SW480 (cell line): ENCODE measurements at places on chromosomes 5 and 9.

- no peak for DNase-seq
Observed at GRCh38 chr5:7808998-7809397, 41.9 kb downstream of the CFAP90 start.

DNA sequence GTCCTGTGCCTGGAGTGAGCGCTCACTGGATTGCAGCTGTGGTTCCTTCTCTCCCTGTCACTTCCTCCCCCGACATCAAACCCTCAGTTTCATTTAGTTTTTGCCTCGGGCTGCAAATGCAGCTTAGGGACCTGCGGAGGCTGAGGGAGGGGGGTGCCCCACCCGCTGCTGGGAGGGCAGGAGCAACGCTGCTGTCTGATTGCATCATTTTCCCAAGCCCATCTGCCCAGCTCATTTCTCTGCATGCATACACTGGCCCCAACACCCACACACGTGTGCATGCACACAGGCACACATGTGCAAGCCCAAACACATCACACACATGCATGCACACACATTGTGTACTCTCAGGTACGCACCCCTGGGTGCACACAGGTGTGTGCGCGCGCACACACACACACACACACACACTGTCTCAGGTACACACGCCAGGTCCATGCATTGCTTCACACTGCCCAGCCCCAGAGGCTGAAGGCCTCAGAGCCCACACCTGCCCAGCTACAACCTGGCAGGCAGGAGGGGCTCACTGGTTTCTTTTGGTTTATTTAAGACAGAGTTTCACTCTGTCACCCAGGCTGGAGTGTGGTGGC, 3.4 kb downstream of the ASS1 start:
- peak; percentile 66 for DNase-seq

- DNase-seq: no peak
Observed at GRCh38 chr5:81788329-81788728, 37.4 kb upstream of the SSBP2 start.

GRCh38 chr9:108720191-108720642, 135.6 kb downstream of the ACTL7B start:
- no peak for DNase-seq

GRCh38 chr5:38734353-38734752, 111.5 kb upstream of the OSMR start:
- DNase-seq: no peak

GRCh38 chr5:144467792-144468191, 297.1 kb downstream of the KCTD16 start:
- DNase-seq: peak; percentile 59

- no peak for DNase-seq
Observed at GRCh38 chr9:98962181-98962560, 18.5 kb downstream of the COL15A1 start.

DNA sequence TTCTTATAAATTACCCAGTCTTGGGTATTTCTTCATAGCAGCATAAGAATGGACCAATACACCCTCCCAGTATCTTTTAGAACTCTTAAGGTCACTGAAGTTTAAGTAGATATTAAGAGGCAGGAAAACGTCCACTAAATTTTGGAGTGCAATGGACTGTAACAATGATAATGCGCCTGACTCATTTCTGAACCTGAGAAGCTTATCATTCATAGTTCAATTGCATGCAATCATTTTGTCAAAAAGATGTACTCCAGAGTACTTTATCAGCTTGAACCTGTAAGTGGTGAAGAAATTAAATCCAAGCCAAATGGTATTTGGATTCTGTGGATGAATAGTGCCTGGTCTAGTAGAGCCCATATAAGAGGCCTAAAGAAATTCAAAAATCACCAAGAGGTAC, 196.5 kb upstream of the CDH9 start:
- no peak for DNase-seq

- no peak for DNase-seq
Observed at GRCh38 chr5:30832519-30832918, 361.0 kb upstream of the CDH6 start.

DNA sequence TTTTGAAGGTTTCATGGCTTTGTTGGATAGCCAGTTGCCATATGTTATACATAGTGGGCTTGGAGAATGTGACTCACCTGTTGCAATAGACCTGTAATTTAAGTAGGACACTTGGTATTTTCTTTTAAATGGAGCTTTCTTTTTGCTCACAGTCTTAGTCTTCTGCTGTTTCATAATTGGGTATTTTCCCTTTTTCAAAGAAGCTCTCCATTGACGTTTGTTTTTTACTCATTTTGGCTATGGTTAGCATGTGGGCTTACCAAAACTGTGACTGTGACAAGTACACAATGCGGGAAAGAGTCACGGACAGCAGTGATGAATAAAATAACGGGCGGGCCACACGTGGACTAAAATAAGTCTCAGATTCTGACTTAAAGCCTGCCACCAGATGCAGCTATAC, 23.2 kb upstream of the RNF20 start:
- no peak for DNase-seq
